ENCODE measurements at places on chromosomes 1 and 21.

DNA sequence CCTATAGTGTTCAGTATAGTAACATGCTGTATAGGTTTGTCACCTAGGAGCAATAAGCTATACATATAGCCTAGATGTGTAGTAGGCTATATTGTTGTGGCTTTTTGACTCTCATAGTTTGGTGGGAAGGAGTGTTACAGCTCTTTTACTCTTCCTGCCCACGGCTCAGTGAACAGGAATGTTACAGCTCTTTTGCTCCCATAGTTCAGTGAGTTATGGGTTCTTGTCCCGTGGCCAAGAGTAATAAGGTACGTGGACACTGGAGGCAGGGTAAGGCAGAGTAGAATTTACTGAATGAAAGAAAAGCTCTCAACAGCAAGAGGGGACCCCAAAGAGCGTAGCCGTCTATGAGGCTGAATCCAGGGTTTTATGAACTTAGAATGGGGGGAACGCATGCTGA lies 734.3 kb downstream of the ADGRL2 start:
- no peak for DNase-seq

DNA sequence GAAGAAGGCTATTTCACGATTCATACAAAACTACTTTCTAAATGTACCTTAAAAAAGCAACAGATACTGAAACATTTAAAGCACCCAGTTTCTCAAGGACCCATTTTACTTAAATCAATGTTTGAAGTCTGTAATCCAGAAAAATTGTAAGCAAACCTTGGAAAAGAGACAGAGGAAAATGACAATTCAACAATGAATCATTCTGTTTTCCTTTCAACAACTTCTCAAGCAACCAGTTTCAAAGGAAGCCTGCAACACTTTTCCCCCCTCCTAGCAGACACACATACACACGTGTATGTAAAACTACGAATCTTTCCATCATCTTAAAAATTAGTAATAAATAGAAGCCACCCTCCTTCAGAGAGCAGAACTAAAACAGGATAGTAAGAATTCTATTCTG lies 1.2 kb downstream of the RERE start:
- DNase-seq: no peak

- no peak for DNase-seq
Measured at GRCh38 chr1:98280049-98280448, 359.2 kb upstream of the DPYD start.

DNA sequence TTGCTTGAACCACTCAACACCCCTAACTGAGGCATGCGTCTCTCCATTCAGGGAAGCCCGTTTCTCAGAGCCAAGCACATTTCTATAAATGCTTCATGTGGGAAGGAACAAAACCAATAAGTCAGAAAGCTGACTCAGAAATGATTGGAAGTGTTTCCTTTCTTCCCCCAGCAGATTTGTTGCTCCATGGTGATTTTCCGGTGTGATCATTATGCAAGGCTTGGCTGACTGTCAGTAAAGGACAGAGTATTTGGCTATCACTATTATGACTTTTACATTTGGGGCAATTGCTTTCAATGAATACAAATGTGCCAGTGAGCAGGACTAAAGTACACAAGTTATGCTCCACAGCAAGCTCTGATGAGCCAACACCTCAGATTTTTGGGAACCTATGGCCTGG lies 53.3 kb upstream of the ZC3H11B start:
- no peak for DNase-seq

DNA sequence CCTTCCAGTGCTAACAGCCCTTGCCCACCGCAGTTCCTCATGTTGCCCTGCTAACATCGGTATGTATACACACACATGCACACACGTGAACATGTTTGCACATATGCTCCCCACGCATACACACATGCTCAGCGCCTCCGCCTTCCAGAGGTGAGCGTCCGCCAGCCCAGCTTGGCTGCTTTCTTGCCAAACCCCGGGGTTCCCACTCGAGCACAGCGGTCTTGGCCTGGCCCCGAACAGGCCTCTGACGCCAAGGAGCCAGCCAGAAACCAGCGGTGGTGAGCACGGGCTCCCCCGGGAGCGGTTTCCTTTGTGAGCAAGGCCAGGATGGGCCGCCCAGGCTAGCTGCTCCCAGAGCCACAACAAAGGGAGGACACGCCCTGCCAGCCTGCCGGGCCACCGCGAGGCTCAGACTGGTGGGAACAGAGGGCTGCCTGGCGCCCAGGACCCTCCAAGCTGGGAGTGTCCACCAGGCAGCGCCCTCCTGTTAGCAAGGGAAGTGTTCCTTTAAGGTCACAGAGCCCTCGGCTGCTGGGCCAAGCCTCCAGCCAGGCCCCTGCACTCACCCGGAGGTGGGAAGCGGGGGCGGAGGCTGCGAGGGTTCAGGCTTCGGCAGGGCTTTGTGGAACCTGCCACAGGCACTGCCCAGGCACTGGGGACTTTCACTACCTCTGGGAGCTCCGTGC lies 65.4 kb downstream of the ALPL start:
- no peak for DNase-seq

DNA sequence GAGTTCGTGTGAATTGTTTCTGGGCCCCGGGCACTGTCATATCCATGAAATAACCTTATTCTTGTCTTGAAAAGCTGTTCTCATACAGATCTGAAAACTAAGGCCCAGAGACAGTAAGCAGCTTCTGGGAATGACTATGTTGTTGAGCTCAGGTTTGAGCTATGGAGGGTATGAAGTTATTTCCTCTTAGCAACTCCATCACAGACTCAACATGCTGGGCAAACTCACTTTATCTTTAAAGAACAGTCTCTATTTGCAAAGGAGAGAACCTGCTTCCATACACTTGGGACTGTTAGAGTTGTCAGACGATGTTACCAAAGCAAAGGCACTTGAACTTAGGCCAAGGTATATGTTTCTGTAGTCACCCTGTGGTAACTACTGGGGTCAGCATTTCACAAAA lies 90.0 kb downstream of the GPR88 start:
- no peak for DNase-seq

GRCh38 chr1:115654663-115655305 lies 13.0 kb downstream of the VANGL1 start:
- DNase-seq: peak; percentile 36

DNA sequence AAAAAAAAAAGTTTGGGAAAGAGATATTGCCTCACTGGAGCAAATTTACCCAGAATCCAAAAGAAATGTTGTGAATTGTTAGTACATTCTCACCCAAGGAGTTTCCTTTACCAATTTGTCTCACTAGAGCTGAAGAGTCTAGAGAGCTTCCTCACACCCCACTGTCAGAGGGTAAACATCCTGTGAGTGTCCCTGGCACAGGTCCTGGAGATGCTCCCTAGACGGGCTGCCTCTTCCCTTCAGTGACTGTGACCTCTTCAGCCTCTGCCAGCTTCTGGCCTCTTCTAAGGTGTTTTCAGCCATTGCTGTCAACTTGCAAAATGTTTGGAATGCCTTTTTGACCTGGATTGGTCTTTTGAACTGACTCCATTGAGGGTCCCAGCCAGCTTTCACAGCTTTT lies 159.4 kb downstream of the DHRS3 start:
- DNase-seq: no peak

GRCh38 chr1:201371276-201371675 lies 6.2 kb downstream of the TNNT2 start:
- DNase-seq: no peak

- no peak for DNase-seq
Measured at GRCh38 chr1:89198081-89198480, 661 bp downstream of the GBP4 start.

GRCh38 chr1:56295949-56296929 lies 283.1 kb downstream of the PLPP3 start:
- no peak for DNase-seq

DNA sequence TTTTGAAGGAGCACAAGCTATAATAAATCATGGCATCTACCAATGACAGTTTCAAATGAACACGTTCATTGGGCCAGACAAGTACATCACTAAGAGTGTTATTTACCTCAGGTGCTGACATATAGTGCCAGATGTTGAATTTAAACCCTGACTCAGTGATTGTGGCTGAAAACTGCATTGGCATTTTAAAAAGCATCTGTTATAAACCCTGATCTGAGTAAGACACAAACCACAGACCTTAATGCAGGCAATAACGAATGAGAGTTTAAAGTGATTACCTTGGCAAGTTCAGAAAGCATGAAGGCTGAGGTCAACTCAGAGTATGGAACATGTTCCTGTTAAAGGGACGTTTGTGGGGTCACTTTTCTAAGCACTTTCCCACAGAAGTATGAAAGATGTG lies 865.1 kb upstream of the TMPRSS15 start:
- no peak for DNase-seq

DNA sequence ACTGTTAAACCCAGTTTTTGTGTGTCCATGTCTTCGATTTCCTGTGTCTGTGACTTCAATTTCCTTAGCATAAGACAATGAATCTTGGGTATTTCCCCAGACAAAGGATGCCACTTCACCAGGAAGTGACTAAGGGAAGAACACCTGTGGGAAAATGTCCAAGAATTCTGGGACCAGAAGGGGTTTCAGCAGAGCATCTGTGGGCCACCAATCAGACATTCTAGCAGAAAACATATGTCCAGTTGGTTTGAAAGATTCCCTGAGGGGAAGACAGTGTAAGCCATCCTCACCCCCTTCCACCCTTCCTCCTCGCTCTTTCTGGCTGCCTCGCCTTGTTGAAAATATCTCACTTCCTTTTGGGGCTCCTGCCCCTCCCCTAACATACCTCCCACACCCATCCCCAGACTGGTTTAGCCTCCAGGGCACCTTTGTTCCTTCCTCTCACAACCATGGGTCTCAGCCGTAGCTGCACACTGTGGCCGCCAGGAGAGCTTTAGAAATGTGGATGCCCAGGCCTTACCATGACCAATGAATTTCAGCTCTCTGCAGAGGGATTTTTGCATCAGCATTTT lies 25.5 kb upstream of the IFNAR1 start:
- DNase-seq: no peak

DNA sequence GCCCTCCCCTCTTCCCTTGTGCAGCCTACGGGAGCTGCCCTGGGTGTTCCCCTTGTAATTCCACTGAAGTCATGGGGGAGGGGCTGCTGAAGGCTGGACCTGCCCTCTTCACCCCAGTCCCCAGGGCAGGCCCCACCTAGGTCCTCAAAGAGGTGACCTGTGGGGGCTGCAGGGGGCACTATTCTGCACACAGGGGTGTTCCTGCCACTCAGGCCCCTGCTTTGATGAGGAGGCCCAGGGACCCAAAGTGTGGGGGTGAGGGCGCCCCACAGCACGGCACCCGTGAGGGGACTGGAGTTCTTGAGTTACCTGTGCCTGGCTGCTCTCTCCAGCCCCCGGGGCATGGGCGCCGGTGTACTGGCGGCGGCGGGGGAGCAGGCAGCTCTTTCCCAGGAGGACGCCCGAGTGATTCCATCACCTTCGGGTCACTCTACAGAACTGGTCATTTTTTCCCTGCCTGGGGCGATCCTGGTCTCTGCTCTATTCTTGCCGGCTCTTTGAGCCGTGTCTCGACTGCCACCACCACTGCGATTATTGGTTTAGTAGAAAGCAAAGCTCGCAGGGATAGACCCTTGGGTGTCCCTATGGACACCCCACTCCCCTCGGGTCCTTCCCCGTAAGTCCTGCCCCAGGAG lies 6.9 kb upstream of the PRDM16 start:
- no peak for DNase-seq

GRCh38 chr1:21051177-21051825 lies 125.4 kb downstream of the EIF4G3 start:
- DNase-seq: no peak
